ENCODE measurements at places on chromosomes 12 and 14. TPM values are rescaled to one million over a fixed set of nuclear protein-coding genes. Genes with fewer than 3 reads are reported as not detected.
A peak's percentile ranks its signal among the peaks of the same experiment; 100 is the strongest.

GRCh38 chr14:30387871-30388270, 171.1 kb upstream of the G2E3 start:
- no peaks in the 10 kb centered on the region for H3K27me3 ChIP-seq
- H3K4me3 ChIP-seq: no peak overlapping the region
- H3K4me1 ChIP-seq: no peaks in the 10 kb centered on the region
- H3K27ac ChIP-seq: no peak overlapping the region

GRCh38 chr14:103862393-103862782, 15.0 kb upstream of the PPP1R13B start:
- peak overlapping the region; percentile 21 for H3K4me3 ChIP-seq
- no peaks in the 10 kb centered on the region for H3K27me3 ChIP-seq
- no peaks in the 10 kb centered on the region for H3K36me3 ChIP-seq

GRCh38 chr14:92847278-92847677, 53.2 kb downstream of the GOLGA5 start:
- no peaks in the 10 kb centered on the region for H3K36me3 ChIP-seq
- no peaks in the 10 kb centered on the region for H3K27me3 ChIP-seq
- H3K4me1 ChIP-seq: no peaks in the 10 kb centered on the region
- no peak overlapping the region for H3K4me3 ChIP-seq
- DNase-seq: no peak

DNA sequence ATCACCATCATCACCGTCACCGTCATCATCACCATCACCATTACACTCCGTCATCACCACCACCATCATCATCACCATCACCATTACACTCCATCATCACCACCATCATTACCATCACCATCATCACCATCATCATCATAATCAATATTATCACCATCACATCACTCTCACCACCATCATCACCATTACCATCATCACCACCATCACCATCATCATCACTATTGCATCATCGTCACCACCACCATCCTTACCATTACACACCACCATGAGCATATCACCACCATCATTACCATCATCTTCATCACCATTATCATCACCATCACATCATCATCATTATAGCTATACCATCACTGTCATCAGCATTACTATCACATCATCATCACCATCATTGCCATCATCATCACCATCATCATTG, 93.7 kb downstream of the KIF26A start:
- no peak for DNase-seq
- no peak overlapping the region for H3K27ac ChIP-seq
- H3K4me3 ChIP-seq: peak overlapping the region; percentile 41
- no peaks in the 10 kb centered on the region for H3K4me1 ChIP-seq
- H3K27me3 ChIP-seq: peaks cover 2% of the 10 kb centered on the region

DNA sequence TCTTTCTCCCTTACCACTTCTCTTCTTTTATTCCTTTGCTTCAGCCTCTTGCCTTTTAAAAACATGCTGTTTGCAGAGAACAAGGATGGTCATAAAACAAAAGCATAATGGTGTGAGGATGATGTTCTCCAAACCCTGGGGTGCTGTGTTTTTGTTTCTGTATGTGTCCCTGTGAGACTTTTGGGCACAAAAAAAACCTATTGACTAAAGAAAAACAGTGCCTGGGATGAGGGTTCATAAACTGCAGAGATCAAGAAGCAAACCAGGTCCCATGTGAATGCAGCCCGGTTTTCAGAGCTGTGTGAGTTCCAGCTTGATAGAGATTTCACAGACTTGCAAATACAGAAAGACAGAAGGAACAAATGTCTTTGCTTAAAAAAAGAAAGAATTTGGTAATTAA, 148.6 kb upstream of the CPSF6 start:
- no peaks in the 10 kb centered on the region for H3K36me3 ChIP-seq
- H3K4me1 ChIP-seq: no peaks in the 10 kb centered on the region
- H3K4me3 ChIP-seq: no peak overlapping the region
- no peak overlapping the region for H3K27ac ChIP-seq

GRCh38 chr12:54272214-54272613, 7.7 kb downstream of the CBX5 start:
- no peak overlapping the region for H3K4me3 ChIP-seq
- DNase-seq: no peak
- H3K36me3 ChIP-seq: no peaks in the 10 kb centered on the region
- no peaks in the 10 kb centered on the region for H3K27me3 ChIP-seq
- no peaks in the 10 kb centered on the region for H3K4me1 ChIP-seq

Gene NAV3
- 4.5 TPM for total RNA-seq
